ENCODE measurements at places on chromosomes 3 and 15.

DNA sequence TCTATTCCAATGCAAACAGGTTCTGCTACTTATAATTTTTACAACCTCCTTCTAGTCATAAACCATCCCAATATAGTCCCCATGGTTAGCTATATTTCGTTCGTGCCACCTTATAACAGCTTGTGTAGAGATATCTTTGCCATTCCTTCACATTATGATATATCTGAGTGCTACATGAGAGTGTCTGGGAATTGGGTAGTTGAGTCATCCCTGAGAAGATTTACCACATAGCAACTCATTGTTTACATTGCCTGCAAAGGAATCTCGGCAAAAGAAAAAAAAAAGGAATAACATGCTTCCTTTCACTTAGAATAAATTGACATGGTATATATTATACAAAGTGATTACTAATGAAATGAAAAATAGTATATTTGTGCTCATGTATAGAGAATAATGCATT is 86.0 kb upstream of the VGLL3 start:
- DNase-seq = no peak

GRCh38 chr3:59609657-59610348 is 560.0 kb upstream of the CFAP20DC start:
- DNase-seq = no peak

DNA sequence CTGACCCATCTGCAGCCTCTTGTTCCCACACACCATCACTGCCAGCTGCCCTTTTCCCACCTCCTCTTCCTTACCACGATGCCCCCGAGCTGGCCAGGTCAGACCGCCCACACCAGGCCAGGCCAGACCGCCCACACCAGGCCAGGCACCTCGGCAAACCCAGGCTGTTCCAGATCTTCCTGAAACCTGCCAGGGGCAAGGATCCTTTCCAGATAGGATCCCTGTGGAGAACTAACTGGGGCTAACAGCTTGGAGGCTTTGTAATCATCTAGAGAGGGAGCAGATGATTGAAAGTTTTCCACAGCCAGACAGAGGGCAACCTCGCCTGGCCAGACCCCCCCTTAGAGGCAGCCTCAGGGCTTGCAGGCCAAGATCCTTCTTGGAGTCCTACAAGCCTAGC is 287.3 kb upstream of the TLE3 start:
- no peak for DNase-seq

GRCh38 chr3:64223791-64224745 is 1.2 kb downstream of the PRICKLE2 start:
- no peak for DNase-seq

GRCh38 chr3:150733373-150733935 is 29.5 kb downstream of the SIAH2 start:
- no peak for DNase-seq

- peak; percentile 5 for DNase-seq
Measured at GRCh38 chr3:30511524-30512251, 94.7 kb upstream of the TGFBR2 start.

GRCh38 chr3:107272885-107273284 is 104.4 kb upstream of the CCDC54 start:
- DNase-seq = no peak

DNA sequence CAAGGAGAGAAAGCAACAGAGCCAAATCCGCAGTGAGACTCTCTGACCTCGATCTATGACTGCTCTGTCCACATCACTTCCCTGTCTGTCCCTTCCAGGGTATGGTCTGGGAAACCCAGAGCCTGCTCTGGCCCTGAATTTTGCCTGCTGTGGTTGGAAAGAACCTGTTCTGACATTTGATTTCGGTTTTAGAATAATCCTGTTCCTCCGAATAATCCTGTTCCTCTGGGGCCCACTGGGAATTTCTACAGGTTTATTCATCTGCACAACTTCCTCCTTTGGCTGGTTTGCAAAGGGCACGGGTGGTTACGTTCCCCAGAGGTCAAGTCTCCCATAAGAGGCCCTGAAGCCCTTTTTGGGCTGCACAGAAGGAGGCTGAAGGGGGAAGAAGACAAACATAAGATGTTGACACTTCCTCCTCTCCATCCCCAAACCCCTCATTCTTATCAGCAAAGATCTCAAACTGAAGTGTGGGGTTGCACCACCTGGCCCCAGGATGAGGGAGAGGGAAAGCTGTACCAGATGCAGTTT is 10.6 kb downstream of the LAMP3 start:
- DNase-seq = no peak

- peak; percentile 34 for DNase-seq
Measured at GRCh38 chr3:196207833-196208607, 3.2 kb downstream of the ZDHHC19 start.

GRCh38 chr3:119211803-119212202 is 28.9 kb downstream of the B4GALT4 start:
- no peak for DNase-seq

GRCh38 chr3:195818301-195818700 is 6.6 kb upstream of the MUC4 start:
- DNase-seq = no peak

DNA sequence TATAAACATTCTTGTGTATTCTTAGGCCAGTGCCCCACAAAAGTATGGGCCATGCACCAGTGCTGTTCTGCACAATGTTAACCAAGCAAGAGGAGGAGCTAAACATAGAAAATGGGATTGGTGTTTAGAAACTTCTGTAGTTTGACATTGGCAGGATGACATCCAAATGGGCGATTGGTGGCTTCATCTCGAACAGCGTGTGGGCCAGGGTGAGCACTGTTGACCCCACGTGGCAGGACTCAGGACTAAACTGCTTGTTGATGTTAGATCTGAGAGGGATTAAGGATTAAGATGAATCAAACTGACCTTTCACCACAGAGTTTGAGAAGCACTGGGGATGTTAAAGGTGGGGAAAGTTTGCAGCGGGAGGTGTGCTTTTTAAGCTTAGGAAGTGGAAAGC is 31.9 kb downstream of the ZNF710 start:
- no peak for DNase-seq

DNA sequence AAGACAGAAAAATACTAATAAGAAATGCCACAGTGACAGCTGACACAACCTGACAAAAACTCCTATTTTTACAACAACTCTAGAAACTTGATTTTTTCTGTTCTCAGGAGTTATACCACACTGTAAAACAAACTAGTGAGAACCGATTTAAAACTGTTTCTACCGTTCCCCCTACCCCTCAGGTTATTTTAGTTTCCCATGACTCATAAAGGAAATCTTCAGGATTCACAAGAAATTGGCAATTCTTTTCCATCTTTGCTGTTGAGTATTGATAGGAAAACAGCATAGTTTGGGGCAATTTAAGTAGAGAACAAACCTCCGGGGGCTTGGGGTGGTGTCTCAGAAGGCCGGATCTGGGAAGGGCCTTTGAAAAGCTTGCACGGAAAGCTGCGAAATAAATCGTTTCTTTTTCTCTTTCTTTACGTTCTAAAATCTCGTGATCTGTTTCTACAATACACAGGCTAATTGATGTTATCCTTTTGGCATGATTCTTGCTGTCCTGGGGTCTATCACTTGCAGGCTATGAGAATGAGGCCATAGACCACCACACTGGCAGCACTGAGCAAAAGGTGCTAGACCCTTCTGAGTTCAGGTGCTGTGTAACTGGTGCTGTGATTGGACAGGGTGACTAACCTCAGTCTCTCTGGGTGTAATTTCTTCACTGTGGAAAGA is 89.3 kb downstream of the LPP start:
- DNase-seq = no peak

GRCh38 chr15:42273900-42274701 is 868 bp upstream of the TMEM87A start:
- peak; percentile 51 for DNase-seq

GRCh38 chr3:58556761-58557221 is 19.8 kb upstream of the ACOX2 start:
- DNase-seq = no peak

DNA sequence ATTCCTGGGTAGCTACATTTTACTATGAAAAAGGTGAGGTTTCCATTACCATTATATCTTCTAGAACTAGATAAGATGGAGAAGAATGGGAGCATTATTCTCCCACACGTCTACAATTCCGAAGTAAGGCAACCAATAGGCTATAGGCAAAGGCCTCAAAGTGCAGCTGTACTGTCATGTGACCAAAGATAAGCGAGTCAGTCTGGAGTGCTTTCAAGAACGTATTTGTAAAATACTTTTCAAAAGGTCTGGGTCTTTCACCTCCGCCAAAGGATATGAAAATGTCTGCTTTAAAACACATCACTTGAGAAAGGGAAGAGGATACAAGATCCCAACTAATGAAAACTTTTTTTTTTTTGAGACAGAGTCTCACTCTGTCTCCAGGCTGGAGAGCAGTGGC is 9.9 kb downstream of the CCPG1 start:
- no peak for DNase-seq

DNA sequence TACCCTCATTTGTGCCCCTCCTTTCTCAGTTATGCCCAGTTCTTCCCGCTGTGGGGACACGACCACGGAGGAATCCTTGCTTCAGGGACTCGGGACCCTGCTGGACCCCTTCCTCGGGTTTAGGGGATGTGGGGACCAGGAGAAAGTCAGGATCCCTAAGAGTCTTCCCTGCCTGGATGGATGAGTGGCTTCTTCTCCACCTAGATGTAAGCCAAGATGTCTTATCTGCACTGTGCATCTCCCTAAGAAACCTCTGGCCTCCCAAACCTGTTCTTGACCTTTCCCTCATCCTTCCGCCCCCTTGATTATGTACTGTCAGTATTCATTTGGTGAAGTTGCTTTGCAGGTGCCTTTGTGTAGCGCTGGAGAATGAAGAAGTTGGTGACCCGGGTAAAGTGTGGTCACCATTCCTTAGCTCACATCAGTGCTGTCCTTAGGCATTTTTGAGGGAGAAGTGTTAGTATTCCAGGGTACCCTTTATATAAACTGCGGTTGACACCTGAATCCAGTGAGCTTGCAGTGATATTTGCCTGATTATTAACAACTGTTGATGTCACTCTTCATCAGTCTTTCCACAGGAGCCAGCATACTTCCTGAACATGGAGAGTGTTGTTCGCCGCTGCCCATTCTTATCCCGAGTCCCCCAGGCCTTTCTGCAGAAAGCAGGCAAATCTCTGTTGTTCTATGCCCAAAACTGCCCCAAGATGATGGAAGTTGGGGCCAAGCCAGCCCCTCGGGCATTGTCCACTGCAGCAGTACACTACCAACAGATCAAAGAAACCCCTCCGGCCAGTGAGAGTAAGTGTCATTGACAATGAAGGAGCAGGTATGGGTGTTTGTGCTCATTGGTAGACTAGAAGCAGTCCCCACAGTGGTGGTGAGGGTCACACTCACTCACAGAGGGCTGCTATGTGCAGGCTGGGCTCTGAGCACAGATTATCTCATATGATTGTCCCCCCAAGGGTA is 966 bp downstream of the ALAS1 start:
- DNase-seq = no peak

Data from SW480 (cell line).